ENCODE measurements at places on chromosomes 6 and 20.

DNA sequence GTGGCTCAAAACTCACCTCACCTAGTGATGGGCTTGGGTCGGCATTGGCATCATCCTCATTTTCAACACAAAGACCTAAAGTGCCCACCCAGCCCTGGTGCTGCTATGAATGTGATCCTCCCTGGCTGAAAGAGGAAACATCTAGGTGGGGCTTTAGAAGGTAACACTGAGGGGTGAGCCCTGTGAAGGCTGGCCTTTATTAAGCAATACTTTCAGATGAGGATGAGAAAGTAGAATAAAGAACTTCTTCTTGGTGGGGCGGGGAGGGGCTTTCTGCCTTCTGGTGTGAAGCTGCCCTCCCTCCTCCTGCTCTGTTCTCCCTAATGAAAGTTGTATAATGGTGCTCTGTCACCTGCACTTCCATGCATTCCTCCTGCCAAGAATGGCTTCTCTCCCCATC is 133.0 kb upstream of the TRAF3IP2 start:
- DNase-seq, result no peak

GRCh38 chr6:129889580-129889979 is 28.5 kb upstream of the TMEM244 start:
- DNase-seq, result no peak

DNA sequence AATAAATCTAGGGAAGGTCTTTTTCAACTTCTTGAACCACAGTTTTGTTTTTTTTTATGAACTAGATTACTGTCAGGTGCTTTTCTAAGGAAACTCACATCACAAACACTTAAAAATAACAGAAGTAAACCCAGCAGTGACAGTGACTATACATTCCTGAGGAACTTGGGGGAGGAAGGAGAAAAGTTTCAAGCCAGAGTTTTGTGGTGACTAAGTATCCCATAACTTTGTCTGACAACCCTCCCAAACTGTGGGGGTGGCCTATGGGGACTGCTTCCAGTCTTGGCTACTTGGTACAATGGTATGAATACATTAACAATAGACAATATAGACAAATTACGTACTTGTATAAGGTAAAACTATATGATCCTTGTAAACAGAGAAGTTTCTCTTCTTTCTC is 202.5 kb upstream of the MAN1A1 start:
- DNase-seq, result no peak

DNA sequence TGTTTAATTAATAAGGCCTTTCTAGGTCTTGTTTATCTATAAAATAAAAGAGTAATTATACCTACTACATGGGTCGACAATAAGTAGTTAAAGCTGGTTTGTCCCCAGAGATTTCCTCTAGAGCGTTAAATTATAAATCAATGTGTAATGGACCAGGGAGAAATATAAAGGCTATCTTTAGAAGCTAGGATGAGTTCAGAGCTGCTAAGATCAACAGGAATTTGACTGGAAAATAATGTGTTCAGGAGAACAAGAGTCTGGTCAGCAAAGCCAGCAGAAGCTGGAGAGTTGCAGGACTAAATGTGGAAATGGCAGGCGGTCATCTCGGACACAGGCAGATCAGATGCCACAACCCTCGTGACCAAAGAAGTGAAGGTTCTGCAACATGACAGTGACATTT is 428.8 kb downstream of the EPM2A start:
- DNase-seq, result no peak

DNA sequence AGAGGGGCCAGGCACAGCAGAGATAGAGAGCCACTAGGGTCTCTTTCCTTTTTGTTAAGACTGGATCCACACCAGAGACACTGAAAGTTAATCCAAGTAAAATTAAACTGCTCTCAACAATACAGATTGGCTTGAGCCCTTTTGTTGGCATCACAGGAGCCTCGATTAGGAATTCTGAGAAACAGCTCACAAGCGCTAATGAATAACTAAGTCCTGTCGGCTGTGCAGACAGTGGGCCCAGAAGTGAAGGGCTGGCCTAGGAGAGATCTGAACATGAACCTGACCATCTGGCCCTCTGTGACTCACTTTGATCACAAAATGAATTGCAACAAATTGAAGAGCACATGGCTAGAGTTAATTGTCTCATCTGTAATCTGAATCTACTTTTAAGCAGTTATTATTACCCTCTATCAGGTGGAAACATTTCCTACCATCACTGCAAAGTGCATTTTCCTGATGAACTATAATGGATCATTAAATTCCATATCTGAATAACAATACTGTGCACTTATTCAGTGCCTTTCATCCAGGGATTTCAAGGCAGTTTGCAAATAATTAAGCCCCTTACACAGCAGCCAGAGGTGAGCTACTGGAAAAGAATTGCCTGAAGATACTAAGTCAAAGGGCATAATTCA is 3.2 kb downstream of the BACH2 start:
- no peak for DNase-seq

DNA sequence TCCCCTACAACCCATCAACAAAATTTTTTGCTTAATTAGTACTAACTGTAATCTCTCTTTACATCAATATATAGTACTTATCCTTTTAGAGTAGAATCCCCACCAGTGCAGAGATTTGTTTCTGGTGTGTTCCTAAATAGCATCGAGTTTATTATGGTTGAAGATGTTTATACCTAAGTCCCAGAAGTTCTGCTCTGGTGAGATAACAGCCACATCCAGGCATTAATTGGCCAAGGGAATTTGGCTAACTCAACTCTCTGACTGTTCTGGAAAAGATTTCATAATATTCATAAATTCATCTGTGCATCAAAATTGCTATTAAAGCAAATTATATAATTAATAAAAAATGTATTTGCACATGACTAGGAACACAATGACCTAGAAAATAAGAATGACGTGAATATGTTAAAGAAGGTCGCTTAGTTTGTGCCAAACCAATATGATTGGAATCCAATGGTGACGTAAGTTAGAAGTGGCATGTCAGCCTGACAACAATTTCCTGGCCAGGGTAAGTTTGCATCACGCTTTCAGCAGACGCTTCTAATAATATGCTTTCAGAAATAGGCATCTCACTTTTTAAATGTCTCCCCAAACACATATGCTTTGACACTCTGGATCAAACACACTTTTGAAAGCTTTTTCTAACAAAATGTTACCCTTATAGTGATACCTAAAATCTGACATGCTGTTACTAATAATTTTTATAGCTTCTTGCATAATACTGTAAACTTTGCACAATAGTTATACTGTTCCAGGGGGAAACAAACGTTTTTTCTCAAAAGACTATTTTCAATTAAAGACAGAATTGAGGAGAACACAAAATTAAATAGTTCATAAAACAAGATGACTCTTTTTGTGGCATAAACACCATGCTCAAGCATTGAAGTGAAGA is 236.7 kb downstream of the TENT5A start:
- DNase-seq, result no peak

DNA sequence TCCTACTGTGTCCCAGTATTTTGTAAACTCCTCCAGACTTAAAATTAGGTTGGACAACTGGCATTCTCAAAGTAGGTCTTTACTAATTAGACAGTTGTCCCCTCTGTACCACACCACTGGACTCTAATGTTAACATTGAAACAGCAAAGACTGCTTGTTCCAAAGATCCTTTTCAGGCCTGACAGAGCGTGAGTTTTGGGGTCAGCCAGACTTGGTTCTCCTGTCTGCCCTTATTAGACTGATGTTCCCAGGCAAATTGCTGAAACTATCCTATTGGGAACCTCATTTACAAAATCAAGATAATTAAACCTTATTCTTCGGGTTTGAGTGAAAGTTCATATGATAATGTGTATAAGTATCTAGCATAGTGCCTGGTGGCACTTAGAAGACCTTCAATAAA is 3.7 kb upstream of the BICRAL start:
- no peak for DNase-seq

DNA sequence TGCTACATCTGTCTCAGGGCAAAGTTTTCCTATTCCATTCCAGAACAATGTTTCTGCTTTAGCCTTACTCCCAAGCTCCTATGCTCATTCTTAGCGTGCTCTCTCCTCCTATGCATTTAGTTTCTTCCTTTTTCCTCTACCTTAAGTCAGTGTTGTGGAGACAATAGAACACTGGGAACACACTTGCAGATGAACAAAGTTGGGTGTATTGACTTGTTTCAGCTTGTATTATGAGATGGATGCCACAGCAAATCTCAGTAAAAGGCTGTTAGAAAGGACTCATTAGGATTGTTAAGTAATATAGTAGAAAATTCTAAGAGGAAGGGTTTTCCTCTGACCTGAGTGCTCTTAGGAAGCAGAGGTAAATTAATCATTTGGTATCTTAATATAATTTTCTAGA is 48.4 kb downstream of the BMP5 start:
- no peak for DNase-seq

- no peak for DNase-seq
Observed at GRCh38 chr6:62942000-62942399, 269.3 kb upstream of the FKBP1C start.

DNA sequence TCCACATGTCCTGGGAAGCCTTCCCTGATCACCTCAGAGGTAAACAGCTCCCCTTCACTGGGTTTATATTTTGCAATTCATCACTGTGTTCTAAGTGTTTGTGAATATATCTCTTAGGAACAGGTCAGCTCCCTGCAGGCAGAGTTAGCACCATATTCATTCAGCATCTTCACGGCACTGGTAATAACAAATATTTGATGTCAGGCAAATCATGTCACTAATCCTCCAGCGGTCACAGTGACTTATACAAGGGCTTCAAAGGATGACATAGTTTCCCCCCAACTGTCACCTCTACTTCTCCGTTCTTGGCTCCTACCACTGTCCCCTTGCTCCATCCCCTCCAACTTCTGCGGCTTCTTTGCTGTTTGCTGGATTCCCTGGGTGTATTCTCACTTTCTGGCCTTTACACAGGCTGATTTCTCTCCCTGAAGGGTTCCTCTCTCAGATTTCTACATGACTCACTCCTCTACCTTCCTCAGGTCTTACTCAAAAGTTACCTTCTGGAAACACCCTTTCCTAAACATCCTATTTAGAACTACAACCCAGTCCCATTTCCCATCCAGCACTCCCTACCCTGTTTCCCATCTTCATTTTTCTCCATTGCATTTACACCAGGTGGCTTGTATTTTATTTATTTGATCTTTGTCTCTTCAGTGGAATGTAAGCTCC is 66.6 kb downstream of the NHLRC1 start:
- no peak for DNase-seq

DNA sequence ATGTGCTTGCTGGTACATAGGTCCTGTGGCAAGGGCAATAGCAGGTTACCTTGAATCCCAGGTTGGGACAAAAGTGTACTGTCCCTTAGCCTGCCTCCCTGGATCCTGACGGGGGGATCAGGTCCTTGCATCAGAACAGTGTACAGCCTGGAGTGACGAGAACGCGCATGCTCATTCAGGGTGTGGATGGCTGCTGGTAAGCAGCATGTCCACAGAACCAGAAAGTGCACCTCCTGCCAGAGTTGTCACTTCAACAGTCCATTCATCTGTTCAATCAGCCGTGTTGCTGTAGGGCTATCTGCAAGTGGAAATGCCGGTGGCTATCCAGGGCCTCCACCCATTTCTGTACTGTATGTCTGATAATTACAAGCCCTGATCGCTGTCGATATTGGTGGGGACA is 236.3 kb upstream of the SOX4 start:
- DNase-seq, result no peak

- no peak for DNase-seq
Observed at GRCh38 chr20:57948180-57948955, 238.6 kb upstream of the PMEPA1 start.

DNA sequence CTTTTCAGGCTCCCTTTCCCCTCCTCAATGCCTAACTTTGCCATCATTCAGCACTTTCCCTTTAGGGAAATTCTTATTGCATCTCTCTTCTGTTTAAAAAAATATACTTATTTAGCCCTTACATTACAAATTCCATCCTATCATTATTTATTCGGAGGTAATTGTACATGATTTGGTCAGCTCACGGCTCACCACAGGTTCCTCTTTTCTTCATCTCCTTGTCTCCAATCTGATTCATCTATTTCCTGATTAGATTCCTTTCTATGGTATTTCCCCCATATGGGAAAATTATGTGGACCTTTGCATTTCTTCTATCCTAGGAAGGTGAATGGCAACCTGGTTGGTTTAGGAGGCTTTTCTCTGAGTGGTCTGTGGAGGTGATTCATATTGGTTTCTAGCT is 12.9 kb upstream of the EMILIN3 start:
- DNase-seq, result no peak

- DNase-seq, result no peak
Observed at GRCh38 chr6:37783856-37784584, 35.5 kb upstream of the ZFAND3 start.

- no peak for DNase-seq
Observed at GRCh38 chr6:156395276-156395675, 381.9 kb upstream of the ARID1B start.

- DNase-seq, result no peak
Observed at GRCh38 chr20:57458400-57459160, 66.4 kb downstream of the CTCFL start.

DNA sequence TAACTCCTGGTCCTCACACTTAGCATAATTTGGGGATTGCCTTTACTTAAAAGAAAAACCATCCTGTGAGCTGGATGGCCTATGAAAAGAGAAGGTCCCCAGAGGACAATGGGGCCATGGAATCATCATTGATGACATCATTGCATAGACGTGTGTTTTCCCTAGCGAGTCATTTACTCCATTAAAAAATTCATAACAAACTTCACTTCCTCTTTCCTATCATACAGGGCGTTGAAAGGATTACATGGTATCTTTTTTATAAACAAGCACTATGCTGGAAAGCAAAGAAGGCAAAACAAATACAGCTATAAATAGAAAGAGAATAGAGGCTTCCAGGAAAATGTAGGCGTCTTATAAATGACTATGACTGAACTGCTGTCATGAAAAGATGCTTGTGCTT is 11.3 kb upstream of the COL12A1 start:
- DNase-seq, result no peak

GRCh38 chr6:16329233-16329632 is 90.8 kb downstream of the GMPR start:
- DNase-seq, result no peak

- no peak for DNase-seq
Observed at GRCh38 chr20:50068041-50068651, 44.8 kb downstream of the UBE2V1 start.

DNA sequence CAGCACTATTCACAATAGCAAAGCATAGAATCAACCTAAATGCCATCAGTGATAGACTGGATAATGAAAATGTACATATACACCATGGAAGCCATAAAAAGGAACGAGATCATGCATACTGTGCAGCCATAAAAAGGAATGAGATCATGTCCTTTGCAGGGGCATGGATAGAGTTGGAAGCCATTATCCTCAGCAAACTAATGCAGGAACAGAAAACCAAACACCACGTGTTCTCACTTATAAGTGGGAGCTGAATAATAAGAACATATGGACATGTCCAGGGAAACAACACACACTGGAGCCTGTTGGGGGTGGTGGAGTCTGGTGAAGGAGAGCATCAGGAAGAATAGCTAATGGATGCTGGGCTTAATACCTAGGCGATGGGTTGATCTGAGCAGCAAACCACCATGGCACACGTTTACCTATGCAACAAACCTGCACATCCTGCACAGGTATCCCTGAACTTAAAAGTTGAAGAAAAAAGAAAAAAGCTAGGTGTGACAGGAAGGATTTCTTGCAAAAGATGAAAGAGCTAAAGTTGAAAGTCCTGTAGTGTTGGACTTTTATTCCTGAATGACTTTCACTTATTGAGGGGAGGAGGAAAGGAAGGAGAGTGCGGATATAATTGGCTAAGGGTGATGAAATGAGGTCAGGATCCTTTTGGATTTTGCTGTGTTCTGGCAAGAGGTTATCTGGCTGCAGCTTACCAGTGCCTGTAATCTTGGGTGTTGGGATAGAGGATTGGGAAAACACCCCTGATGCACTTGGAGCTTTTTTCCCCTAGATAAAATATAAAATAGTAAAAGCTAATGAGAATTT is 8.5 kb downstream of the TRMT11 start:
- DNase-seq, result no peak
